Stimulated activated CD4-positive, alpha-beta T cell treated with anti-CD3 and anti-CD28 coated beads, Interleukin-15, amount 100 ng/mL, for 1 hour (primary cell): ENCODE measurements at places on chromosomes 16 and 17.

- no peak for DNase-seq
Observed at GRCh38 chr17:1621273-1621954, 7.2 kb downstream of the SLC43A2 start.

GRCh38 chr17:40021451-40021971 lies 6.3 kb downstream of the CSF3 start:
- DNase-seq: no peak

DNA sequence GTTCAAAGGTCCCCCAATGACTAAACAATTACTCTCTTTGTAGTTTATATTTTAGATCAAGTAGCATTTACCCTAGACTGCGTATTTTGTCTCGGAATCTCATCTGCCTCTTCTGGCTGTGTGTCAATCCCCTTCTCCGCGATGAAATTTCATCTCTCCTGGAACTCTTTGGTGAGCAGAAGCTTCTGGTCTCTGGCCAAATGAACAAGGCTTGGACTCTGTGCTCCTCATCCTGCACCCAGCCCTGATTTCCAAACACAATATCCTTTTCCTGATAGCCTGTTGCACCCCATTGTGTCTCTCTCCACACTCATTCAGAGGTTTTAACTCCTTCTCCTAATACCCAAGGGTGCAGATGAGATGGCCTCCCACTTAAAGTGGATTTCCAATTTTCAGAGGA lies 609.4 kb upstream of the CDH5 start:
- no peak for DNase-seq

- DNase-seq: no peak
Observed at GRCh38 chr16:72856797-72857196, 191.1 kb downstream of the ZFHX3 start.

DNA sequence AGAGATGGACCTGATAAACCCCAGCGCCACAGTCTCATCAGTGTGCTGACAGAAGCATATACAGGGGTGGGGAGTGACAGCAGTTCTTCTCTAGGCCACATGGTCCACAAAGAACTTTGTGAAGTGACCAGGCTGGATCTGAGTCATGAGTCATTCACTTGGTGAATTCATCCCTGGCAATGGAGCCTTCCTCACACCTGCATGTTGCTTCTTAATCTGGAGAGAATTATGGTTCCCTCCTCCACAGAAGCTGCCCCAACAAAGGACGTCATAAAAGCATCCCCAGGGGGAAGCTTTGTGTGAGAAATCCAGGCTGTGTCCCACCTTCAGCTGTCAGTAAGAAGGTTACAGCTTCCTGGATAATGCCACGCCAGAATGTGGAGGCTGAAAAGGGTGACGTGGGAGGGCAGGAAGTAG lies 215.6 kb upstream of the MAF start:
- DNase-seq: no peak

DNA sequence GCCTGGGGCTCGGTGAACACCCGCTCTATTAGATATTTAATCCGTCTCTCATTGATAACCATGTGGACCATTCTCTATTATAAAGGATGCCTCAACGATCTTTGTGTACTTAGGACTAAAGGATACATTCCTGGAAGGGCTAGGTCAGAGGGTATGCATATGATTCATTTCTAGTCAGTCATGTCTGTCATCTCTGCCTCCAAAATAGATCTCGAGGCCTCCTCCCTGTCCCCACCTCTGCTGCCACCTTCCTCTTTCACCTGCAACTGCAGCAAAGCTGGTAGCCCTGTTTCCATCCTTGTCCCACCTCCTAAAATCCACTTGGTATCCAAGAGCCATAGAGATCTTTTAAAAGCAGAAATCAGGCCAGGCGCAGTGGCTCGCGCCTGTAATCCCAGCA lies 121.5 kb downstream of the KATNIP start:
- no peak for DNase-seq

GRCh38 chr17:81691196-81691595 lies 7.4 kb downstream of the HGS start:
- DNase-seq: no peak

- no peak for DNase-seq
Observed at GRCh38 chr16:30004424-30004776, 6.4 kb downstream of the DOC2A start.

DNA sequence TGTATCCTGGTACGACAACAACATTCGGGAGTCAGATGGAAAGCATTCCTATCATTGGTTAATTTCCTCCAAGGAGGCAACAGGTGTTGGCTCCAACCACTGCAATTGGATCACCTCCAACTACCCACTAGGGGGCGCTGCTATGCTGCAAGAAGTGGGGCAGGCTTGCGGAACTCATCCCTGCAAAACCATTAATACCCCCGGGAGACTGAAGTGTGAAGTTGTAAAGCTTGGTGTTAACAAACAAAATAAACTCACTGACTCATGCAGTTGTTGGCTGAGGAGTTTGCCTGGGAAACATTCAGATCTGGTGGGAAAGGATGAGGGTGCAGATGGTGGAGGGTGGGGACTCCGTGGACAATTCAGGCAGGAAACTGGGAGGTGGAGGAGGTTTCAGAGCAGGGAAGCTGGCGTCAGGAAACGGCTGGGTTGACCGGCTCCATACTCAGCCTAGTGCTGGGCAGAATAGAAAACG lies 84.9 kb downstream of the HS3ST2 start:
- no peak for DNase-seq

DNA sequence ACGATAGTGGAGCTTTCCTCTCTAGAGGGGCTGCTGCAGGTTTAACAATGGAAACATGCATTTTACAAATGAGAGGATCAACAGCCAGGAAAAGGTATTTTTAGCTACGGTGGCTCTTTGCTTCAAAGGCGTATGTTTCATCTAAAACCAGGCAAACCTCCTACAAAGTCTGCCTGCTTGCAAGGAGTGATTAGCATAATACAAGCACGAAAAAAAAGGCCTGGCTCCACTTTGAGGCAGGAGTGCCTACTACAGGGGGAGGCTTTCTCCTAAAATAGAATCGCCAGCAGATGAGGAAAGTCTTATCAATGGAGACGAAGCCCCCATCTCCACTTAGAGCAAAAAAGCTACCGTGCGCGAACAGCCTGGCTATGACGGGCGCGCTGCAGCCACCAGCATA lies 27.1 kb upstream of the MTSS2 start:
- no peak for DNase-seq
